OCI-LY7 (cell line): ENCODE measurements at places on chromosomes 7 and 10. TPM values are rescaled to one million over a fixed set of nuclear protein-coding genes. Genes with fewer than 3 reads are reported as not detected.

Gene GBX1
- not detected in 2 replicates for total RNA-seq

Gene CABCOCO1
- not detected in 2 replicates for total RNA-seq

Gene TMEM176A
- not detected in 2 replicates for total RNA-seq

Gene ZP3
- 0.48 and 0.57 TPM in 2 replicates for total RNA-seq

DNA sequence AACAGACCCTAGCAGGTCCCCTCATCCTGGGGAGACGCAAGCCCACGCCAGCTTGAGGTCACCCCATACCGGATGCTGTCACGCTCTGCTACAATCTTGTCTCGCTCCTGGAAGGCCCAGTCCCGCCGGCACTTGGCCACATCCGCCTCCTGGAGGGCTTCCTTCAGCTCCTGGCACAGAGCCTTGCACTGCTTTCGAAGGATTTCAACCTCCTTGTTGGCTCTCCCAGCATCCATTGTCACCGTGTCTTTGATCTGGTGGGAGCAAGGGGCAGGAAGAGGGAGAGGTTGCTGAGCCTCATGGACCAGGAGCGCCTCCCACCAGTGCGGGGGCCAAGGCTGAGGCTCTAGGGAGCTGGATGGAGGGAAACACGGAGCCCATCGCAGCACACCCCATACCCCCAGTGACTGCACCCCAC, 90.9 kb downstream of the DLG5 start:
- DNase-seq = no peak

DNA sequence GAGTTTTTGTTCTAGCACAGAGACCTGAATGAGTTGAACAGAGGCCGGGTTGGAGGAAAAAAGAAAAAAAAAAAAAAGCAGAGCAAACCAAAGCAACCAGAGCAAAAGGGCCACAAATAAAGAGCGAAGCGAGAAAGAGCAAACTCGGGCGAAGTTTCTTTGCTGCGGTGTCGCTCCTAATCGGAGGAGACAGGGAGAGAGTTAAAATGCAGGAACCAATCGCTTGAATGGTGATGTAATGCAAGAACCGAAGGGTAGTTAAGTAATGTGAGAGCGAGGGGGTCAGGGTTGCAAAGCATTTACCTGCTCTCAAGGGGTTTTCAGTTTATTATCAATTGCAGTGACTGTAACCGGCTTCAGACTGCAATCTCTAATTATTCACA, 271.7 kb downstream of the TRIL start:
- DNase-seq = no peak

- DNase-seq = no peak
Measured at GRCh38 chr7:35681231-35682029, 13.5 kb downstream of the HERPUD2 start.

DNA sequence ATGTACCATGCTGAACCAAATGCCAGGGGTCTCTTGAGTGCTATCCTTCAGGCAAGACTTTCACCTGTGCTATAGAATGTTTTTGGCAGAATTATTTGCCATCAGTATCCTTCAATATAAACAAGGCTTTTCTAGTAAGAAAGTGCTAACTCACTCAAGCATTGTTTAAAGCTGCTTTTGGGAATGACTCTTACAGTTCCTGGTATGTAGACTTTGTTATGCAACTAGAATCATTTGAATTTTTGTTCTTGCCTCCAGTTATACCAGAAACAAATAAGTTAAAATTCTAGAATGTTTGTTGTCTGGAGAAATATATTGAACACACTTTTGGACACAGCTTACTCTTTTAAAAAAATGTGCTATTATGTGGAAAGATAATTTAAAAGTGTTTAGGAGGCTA, 39.5 kb upstream of the RTKN2 start:
- no peak for DNase-seq

DNA sequence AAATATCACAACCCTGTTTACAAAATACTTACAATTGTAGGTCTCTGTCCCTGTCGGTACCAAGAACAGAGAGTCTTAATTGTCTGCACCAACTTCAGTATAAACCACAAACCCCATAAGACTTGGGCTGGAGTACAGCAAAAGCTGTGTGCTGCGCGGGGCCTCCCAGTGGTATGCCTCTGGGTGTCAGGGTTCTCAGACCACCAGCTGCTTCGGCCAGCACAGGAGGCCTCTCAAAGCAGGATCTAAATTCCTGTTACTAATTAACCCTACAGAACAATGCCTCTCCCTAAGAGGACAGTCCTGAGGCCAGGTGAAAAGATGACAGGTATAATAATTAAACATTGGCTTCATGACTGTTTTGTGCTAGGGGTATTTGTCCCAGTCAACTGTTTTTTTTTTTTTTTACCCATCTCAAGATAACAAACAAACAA, 957 bp upstream of the SVIL start:
- DNase-seq = no peak

- no peak for DNase-seq
Measured at GRCh38 chr7:155763691-155764437, 48.4 kb downstream of the SHH start.

GRCh38 chr10:51567271-51567670, 132.1 kb downstream of the CSTF2T start:
- DNase-seq = no peak
